ENCODE measurements at places on chromosomes 13 and 19.

- no peak overlapping the region for H3K4me3 ChIP-seq
- H3K36me3 ChIP-seq, result no peaks in the 10 kb centered on the region
- H3K27me3 ChIP-seq, result no peaks in the 10 kb centered on the region
- DNase-seq, result no peak
- no peaks in the 10 kb centered on the region for H3K4me1 ChIP-seq
These were observed 89.5 kb downstream of the EFNB2 start for GRCh38 chr13:106445996-106446395.

DNA sequence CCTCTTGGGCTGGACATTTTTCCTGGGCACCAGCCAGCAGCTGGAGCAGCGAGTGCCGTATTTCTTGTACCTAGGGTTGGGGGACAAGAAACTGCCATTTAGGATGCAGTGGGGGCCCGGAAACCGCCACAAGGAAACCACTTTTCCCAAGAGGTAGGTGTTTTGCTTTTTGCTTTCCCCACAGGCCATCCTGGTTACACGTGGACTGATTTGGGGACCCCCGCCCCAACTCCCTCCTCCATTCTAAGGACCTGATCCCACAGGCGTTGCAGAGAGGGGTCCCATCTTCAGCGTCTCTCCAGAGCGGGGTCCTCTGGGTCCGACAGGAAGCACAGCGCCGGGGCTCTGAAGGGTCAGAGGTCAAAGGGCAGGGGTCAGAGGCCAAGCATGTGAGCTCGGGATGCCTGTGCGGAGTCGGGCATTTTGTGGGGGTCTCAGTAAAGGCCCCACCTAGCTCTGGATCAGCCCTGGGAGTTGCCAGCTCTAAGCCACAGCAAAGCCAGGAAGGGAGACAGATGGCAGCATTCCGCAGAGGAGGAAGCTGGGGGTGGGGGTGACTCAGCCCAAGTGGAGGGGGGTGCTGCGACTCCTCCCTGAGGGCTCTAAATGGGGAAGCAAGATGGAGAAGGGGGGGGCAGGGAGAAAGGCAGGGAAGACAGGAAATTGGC is 4.3 kb downstream of the ZGLP1 start:
- H3K4me3 ChIP-seq, result no peak overlapping the region
- no peaks in the 10 kb centered on the region for H3K27me3 ChIP-seq
- no peak for DNase-seq

DNA sequence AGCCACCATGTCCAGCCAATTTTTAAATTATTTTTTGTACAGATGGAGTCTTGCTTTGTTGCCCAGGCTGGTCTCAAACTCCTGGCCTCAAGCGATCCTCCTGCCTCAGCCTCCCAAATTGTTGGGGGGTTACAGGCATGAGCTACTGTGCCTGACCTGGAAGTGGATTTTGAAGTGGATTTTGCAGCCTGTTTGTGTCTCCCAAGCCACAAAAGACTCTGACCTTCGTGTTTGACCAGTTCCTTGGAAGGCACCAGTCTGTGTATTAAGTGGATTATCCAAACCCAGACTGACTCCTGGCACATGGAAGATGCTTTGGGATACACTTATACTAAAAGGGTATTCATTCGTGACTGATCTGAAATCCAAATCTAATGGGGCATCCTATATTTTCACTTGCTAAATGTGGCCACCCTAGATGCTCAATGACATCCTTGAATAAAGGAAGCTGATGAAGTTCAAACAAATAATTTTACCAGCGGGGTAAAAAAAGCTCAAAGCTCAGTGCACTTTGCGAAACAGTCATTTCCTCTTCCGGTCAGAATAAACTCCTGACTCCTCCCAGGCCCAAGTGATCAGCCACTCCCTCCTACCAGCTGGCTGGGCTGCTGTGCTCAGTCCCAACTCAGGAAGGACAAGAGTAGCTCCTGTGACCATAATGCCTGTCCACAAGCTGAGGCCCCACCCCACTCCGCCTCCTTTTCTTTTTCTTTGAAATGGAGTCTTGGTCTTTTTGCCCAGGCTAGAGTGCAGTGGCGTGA is 32.6 kb upstream of the GATAD2A start:
- H3K4me3 ChIP-seq, result peak overlapping the region; percentile 78
- no peaks in the 10 kb centered on the region for H3K27me3 ChIP-seq
- peaks cover 14% of the 10 kb centered on the region for H3K4me1 ChIP-seq
- H3K27ac ChIP-seq, result peak overlapping the region; percentile 96

DNA sequence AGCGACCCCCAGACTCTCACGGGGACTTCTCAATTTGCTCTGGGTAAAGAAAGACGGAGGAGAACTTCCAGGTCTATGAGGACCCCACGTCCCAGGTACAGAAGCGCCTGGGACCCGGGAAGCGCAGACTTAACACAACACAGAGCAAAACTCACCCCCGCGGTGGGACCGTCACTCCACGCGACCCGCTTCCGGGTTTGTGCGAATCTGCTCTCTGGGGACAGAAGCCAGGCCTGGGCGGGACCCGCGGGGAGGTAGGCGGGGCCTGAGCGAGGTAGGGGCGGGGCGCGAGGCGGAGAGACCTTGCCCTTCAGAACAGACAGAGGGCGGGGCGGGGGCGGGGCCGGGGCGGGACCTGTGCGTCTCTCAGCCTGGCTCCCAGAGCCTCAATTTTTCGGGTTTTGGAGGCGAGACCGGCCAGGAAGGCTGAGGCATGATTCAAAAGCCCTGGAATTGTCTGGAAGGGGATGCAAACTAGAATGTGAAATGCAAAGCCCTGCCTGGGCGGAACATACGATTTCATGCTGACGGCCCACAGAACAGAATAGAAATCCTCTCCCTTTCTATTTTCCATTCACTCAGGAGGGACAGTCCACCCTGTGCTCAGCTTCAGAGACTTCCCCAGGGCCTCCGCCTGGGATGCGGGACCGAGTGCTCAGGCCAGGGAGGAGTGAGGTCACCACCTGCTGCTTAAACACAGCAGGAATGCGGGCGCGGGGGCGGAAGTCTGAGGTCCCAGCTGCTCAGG is 19.3 kb upstream of the ZNF888 start:
- H3K4me3 ChIP-seq, result peak overlapping the region; percentile 99
- DNase-seq, result peak; percentile 98
- peaks cover 34% of the 10 kb centered on the region for H3K4me1 ChIP-seq
- no peaks in the 10 kb centered on the region for H3K36me3 ChIP-seq
